A549 treated with GW870086 at 1 μM for 4 hours (cell line): ENCODE measurements at places on chromosomes 5 and 9. TPM values are rescaled to one million over a fixed set of nuclear protein-coding genes. Genes with fewer than 3 reads are reported as not detected.

The IL9 gene
- not detected in 5 replicates for total RNA-seq

The SLC6A3 gene
- 0.15 to 0.53 TPM (median 0.30 TPM) in 5 replicates for total RNA-seq

The CLTA gene
- total RNA-seq = 331 to 436 TPM (median 383 TPM) in 5 replicates

The TMC1 gene
- 0.06 to 0.29 TPM (median 0.13 TPM) in 3 of 5 replicates, not detected in the others for total RNA-seq

The NRG2 gene
- 1.4 to 2.2 TPM (median 1.6 TPM) in 5 replicates for total RNA-seq
